ENCODE measurements at places on chromosomes 13 and 19.

- no peak for DNase-seq
These were observed 106.8 kb downstream of the NHLRC3 start for GRCh38 chr13:39144941-39145533.

DNA sequence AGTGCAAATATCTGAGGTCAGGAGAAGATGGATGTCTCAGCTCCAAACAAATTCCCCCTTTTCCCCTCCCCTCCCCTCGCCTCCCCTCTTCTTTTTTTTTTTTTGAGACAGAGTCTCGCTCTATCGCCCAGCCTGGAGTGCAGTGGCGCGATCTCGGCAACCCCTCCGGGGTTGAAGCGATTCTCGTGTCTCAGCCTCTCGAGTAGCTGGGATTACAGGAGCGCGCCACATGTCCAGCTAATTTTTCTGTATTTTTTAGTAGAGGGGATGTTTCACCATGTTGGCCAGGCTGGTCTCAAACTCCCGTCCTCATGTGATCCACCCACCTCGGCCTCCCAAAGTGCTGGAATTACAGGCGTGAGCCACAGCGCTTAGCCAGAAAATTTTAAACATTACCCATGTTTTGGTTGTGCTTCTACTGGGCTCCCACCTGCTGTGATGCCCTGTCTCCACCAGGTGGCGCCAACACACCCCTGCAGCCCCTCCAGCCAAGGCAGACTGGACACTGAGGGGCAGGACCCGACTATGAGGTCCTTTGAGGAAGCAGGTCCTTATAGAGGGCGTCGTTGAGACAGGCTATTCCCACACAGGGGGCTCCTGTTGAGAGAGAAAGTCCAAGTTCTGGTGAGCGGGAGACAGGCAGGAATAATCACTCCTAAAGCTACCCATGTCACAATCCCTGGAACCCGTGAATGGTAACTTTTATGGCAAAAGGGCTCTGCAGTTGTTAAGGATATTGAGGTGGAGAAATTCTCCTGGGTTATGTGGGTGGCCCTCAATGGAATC is 6.3 kb downstream of the ERICH4 start:
- DNase-seq = peak; percentile 35

DNA sequence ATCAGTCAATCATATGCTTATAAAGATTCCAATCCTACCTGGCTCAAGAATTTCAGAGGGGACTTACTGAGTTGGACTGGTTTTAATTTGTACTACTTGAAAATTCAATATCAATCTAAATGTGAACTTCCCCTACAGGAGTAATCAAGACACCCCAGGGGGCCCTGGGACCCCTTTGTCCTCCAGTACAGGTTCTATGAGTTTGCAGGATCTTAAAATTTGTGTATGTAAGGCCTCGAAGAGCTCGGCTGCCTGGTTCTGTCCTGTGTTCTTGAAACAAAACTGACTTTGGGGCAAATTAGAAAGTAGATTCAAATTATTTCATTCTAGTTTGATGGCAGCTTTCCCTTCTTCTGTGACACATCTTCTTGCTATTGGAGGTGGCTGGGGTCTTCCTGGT is 261.3 kb downstream of the KCNRG start:
- no peak for DNase-seq

DNA sequence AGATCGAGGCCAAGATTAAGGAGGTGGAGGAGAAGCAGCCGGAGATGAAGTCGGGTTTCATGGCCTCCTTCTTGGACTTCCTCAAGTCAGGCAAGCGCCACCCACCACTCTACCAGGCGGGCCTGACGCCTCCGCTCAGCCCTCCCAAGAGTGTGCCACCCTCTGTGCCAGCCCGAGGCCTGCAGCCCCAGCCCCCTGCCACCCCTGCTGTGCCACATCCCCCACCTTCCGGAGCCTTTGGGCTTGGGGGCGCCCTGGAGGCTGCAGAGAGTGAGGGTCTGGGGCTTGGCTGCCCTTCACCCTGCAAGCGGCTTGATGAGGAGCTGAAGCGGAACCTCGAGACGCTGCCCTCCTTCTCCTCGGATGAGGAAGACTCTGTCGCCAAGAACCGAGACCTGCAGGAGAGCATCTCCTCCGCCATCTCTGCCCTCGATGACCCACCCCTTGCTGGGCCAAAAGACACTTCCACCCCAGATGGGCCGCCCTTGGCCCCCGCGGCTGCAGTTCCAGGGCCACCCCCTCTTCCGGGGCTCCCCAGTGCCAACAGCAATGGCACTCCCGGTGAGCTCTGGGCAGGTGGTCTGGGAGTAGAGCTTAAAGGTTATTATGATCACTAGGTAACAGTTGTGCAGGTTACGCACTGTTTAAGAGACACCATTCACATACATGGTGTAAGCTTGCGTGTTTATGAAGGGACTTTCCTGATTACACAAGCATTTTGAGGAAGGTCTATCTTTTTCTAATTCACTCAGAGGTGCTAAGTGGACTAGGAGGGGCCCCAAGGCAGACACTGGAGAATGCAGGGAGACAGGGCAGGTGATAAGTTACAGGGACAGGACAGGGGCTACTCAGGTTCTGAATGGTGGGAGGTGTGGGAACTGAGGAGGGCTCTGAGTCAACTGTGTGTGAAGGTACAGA is 8.7 kb downstream of the PRR12 start:
- no peak for DNase-seq

- DNase-seq = no peak
These were observed 3.3 kb downstream of the MBD3L1 start for GRCh38 chr19:8835446-8835845.

GRCh38 chr13:24053519-24054251 is 106.8 kb upstream of the SPATA13 start:
- DNase-seq = peak; percentile 14

- peak; percentile 18 for DNase-seq
These were observed 5.1 kb downstream of the DNMT1 start for GRCh38 chr19:10189616-10190015.

DNA sequence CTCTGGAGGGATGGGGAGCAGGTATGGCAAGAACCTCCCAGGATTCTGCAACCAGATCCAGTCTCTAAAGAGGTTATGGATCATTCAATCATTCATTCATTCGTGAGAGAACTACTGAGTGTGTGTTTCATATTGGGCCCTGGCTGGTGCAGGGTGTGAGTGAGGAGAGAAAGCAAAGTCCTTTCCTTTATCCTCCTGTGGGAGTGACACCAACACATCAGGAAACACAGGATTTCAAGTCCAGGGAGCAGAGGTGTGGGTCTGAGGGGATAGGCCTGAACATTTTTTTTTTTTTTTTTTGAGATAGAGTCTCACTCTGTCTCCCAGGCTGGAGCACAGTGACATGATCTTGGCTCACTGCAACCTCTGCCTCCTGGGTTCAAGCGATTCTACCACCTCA is 3.3 kb downstream of the CEACAM1 start:
- DNase-seq = no peak

GRCh38 chr19:5803441-5803751 is 1.5 kb upstream of the NRTN start:
- no peak for DNase-seq

- DNase-seq = no peak
These were observed 20.9 kb downstream of the SIN3B start for GRCh38 chr19:16850133-16850532.

DNA sequence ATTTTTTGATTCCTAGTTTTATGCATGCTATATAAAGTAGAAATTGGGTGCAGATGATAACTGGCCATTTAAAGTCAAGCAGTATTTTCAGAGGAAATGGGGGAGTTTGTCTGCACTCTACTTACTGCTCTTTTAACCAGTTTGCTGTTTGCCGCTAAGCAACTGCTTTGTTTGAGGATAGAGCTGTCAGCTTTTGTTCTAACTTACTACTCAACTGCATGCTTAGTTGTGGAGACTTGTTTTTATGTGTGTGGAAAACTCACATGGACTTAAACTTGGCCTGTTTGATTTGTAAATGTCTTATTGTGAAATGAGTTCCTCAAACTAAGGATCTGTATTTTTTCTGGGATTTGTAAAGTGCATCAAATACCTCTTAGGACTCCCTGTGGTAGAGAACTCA is 591.1 kb downstream of the PCDH9 start:
- DNase-seq = no peak

DNA sequence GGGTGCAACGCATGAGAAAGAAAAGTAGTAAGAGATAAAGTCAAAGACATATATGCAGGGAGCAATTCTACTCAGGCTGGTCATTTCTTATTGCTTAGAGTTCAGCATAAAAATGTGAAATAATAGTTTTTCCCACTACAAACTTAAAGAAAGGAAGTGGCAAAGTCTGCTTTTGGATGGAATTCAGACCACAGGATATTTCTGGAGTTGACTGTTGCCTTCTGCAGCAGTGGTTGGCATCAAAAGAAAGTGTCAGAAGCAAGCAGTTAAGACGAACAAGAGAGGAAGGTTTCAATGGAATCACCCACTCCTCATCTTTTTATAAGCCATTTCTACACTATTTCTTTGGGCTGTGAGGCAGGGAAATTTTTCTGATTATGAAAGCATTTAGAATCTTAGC is 36.2 kb upstream of the TRPC4 start:
- DNase-seq = no peak

- DNase-seq = no peak
These were observed 234.3 kb downstream of the DACH1 start for GRCh38 chr13:71632721-71633120.

- DNase-seq = no peak
These were observed 8.9 kb downstream of the FPR1 start for GRCh38 chr19:51742789-51743188.

GRCh38 chr13:72536714-72537394 is 190.6 kb downstream of the MZT1 start:
- DNase-seq = no peak

- no peak for DNase-seq
These were observed 1.7 kb downstream of the STK24 start for GRCh38 chr13:98575009-98575903.

DNA sequence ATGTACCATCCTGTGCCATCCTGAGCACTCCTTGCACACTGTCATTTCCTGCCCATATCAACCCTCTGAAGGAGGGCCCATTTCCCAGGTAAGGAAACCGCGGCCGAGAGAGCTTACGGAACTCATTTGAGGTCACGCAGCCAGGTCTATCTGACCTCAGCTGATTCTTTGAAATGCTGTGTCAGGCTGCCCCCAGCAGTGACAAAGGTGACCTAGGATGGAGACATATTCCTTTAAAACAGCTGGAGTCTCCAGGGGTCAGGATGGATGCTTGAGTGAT is 42.2 kb upstream of the VSTM2B start:
- no peak for DNase-seq

DNA sequence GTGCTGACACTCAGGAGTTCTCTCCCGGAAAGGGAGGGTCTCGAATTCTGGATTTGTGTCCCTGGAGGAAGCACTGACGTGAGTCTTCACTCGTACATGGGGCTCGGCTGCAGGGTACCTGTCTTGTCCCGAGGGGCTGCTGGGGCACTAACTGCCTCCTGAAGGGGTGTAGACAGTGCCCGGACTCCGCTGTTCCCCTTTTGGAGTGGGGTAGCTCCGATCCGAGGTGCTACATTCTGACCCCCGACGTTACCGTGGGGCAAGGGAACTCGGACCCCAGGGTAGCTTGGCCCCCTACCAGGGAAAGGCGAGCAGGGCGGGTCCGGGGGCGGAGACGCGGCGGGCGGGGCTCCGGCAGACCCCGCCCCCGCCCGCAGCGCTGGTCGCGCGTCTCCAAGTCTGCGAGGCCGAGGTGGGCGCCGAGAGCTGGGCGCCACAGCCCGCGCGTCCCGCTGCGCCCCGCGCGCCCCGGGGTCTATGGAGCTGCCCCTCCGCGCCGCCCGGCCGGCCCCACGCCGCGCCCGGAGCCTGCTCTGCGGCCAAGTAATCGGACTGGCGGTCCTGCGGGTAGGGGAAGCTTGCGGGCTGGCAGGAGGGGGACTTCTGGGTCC is at the start of gene NPAS1:
Gene NPAS1 (plus strand): TSS at position 407 of the 611 bp plus-strand sequence. CDS start 1,211 bp downstream, outside the sequence.
- DNase-seq = no peak

GRCh38 chr13:101465877-101466276 is 13.4 kb downstream of the ITGBL1 start:
- DNase-seq = no peak

- DNase-seq = no peak
These were observed 30.8 kb upstream of the IGFL1 start for GRCh38 chr19:46198756-46199155.

DNA sequence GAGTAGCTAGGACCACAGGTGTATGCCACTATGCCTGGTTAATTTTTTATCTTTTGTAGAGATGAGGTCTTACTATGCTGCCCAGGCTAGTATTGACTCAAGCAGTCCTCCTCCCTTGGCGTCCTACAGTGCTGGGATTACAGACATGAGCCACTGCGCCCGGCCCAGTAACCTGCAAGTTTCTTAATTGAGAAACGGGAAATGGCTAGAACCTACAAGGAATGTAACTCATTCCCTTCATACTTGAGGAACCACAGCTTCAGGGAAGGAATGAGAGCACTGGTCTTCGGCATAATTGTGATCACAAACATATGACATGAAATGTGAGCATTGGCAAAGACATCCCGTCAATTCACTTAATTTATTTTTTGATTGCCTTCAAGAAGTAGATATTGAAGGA is 157.0 kb downstream of the KLF5 start:
- DNase-seq = no peak

GRCh38 chr19:51689751-51690453 is 3.2 kb upstream of the SPACA6 start:
- no peak for DNase-seq

GRCh38 chr13:97438856-97439595 is 5.1 kb downstream of the RAP2A start:
- DNase-seq = no peak

GRCh38 chr13:80082396-80083080 is 258.4 kb downstream of the SPRY2 start:
- no peak for DNase-seq

- no peak for DNase-seq
These were observed 236.0 kb downstream of the SLITRK5 start for GRCh38 chr13:87907202-87907601.

DNA sequence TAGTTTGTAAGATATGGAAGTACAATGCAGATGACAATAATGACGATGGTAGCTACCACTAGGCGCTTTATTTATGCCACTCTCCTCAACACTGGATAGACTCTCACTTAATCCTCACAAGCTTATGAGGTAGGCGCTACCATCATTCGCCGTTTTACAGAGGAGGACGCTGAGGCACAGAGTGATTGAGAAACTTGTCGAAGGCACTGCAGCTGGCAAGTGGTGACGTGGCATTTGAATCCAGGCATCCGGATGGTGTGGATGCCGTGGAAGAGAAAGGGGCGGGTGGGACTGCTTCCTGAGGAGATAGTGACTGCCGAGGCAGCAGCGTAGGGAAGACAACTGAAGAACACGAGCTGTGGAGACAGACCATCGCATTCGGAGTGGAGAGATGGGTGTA is 1.3 kb upstream of the RPS9 start:
- DNase-seq = no peak

DNA sequence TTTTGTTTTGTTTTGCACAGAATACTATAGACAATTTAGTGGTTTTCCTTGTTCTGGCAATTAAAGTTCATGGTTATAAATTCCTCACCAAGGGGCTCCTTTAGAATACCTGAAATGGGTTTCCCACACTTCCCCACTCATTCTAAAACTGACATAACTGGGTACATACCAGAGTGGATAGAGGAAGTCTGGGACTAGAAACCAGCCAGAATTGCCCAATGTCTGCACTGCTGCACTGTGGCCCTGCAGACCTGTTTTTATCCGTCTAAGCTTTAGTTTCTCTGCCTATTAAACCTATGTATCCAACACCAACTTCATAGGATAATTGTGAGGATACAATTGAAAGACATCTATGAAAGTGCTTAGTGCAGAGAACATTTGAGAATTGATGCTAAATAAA is 498.6 kb downstream of the KCTD12 start:
- DNase-seq = no peak
